ENCODE measurements at places on chromosomes 6 and 20.

DNA sequence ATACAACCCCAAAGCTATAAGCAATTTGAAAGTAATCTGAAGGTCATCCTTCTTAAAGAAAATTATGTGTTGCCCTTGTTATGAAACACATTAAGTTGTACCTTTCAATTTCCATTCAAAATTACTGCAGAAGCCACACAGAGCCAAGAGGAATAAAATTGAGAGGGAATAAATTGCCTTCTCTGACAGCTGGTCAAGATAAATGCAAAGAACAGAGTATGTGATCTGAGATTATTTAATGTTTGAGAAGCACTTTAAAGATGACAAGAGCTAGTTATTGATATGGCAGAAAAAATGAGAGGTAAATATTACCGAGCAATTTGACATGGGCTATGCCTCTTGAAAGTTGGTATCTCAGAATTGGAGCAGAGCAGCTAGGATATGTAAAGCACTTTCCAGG is 61.6 kb downstream of the TRDN start:
- DNase-seq: no peak

- DNase-seq: no peak
These were observed 381.9 kb upstream of the EPHA7 start for GRCh38 chr6:93801101-93801847.

DNA sequence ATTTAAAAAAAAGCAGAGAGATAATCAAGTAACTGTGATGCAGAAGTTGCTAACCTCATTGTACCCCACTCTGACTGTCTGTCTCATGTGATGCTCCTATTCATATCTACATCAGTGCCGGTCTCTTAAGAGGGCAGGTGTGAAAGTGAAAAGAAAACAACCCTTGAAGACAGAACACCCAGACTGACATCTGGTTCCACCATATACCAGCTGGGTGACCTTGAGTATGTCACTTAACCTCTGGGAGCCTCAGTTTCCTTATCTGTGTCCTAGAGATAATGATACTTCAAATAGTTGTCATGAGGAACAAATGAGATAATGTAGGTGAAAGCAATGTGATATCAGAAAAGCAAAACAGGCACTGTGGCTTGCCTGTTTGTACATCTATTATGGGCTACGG is 426.8 kb upstream of the SOX4 start:
- no peak for DNase-seq

- no peak for DNase-seq
These were observed 159.5 kb downstream of the VEGFA start for GRCh38 chr6:43929511-43929910.

GRCh38 chr20:14710951-14711350 is 373.5 kb upstream of the FLRT3 start:
- DNase-seq: no peak

DNA sequence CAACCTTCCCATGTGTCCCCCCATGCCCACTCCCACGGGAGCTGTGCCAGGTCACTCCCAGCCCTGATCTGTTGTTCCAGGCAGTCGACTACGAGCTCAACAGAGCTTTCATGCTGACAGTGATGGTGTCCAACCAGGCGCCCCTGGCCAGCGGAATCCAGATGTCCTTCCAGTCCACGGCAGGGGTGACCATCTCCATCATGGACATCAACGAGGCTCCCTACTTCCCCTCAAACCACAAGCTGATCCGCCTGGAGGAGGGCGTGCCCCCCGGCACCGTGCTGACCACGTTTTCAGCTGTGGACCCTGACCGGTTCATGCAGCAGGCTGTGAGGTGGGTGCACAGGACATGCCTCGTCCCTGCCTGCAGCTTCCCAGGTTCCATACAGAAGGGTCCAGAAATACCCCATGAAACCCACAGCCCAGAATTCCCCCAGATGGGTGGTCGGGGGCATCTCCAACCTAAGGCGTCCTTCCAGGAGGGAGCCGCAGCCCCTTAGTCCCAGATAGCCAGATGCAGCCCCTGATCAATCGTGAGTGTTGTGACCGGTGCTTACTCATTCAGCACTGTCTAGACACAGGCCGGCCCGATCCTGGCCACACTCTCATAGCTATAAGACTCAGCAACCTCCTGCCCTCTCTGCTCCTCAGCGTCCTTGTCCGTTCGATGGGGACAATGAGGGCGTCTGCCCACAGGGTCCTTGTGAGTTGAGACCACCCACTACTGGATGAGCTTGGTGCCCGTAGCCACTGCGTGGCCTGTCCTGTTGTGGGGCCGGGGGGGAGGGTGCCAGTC is 142.1 kb downstream of the TAF4 start:
- no peak for DNase-seq

DNA sequence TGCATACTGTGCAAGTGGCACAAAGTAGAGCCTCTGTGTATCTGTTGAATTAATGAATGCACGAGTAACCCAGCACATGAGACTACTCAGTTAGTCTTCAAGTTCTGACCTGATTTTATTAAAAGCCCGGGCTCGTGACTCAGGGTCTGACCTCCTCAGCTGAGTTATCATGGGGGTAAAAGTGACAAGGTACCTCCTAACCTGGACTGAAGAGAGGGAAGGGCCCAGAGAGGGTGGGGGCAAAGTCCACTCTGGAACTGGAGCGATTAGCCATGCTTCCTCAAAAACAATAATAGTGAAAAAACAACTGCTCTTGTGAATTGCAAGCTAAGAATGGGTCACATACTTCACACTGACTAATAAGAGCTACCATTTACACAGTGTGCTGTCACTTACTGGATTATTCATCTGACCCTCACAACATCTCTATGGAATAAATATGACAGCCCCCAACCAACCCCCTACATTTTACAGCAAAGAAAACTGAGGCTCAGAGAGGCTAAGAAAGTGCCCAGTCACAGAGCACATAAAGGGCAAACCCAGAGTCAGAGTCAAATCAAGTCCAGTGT is 26.7 kb downstream of the TRERF1 start:
- DNase-seq: no peak

GRCh38 chr20:13384132-13384531 is 163.1 kb downstream of the ISM1 start:
- no peak for DNase-seq

DNA sequence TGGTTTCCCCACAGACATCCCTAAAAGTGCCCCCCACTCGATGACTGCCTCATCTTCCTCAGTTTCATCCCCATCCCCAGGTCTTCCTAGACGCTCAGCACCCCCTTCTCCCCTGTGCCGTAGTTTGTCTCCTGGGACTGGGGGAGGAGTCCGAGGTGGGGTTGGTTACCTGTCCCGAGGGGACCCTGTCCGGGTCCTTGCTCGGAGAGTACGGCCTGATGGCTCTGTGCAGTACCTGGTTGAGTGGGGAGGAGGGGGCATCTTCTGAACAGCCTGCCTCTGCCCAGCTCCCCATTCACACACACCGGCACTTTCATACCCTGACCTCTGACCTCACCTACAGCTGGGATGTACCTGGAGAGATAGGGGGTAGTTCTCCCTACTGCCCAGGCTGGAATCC is 2.1 kb downstream of the CUTA start:
- DNase-seq: no peak

GRCh38 chr6:160177220-160177619 is 55.6 kb downstream of the SLC22A1 start:
- no peak for DNase-seq

DNA sequence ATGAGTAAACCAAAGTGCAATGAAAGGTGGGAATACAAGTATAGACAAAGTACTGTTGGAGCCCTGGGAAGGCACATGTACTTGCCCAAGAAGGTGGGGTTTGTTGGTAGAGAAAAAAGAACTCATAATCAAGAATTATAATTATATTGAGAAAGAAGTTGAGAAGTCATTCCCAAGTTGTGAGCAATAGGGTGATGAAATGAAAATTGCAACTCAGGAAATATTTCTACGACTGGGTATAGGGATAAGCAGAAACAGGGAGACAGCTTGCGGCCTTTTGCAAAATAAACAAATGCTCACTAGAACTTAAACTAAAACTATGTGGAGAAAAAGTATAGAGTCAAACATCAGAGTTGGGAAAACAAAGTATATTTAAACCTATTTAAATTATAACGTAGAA is 250.7 kb upstream of the FAM83B start:
- no peak for DNase-seq

- DNase-seq: no peak
These were observed 81.6 kb upstream of the MC3R start for GRCh38 chr20:56166781-56167465.

GRCh38 chr6:105453968-105454367 is 51.1 kb upstream of the PREP start:
- no peak for DNase-seq
